Ascending aorta (tissue), 2 donors: ENCODE measurements at places on chromosomes 11 and 22. TPM values are rescaled to one million over a fixed set of nuclear protein-coding genes. Genes with fewer than 3 reads are reported as not detected.
A peak's percentile ranks its signal among the peaks of the same experiment; 100 is the strongest.

TIGD3 gene
- not detected for total RNA-seq

TRIM49 gene
- not detected for total RNA-seq

FAM180B gene
- not detected for total RNA-seq

C11orf16 gene
- total RNA-seq: not detected

GRCh38 chr11:113272281-113272680, 42.1 kb upstream of the TTC12 start:
- no peaks in the 10 kb centered on the region for H3K36me3 ChIP-seq
- H3K27ac ChIP-seq: no peak overlapping the region
- H3K4me1 ChIP-seq: no peaks in the 10 kb centered on the region
- H3K27me3 ChIP-seq: no peaks in the 10 kb centered on the region
- no peak for DNase-seq
- no peak overlapping the region for H3K4me3 ChIP-seq

- H3K36me3 ChIP-seq: no peaks in the 10 kb centered on the region
- H3K27me3 ChIP-seq: no peaks in the 10 kb centered on the region
- H3K4me3 ChIP-seq: peak overlapping the region; percentile 59
- H3K27ac ChIP-seq: peak overlapping the region; percentile 23
- peaks cover 19% of the 10 kb centered on the region for H3K4me1 ChIP-seq
- DNase-seq: no peak
These were observed 512 bp downstream of the SH3BP1 start for GRCh38 chr22:37639771-37640590.

- DNase-seq: no peak
- no peak overlapping the region for H3K27ac ChIP-seq
- H3K36me3 ChIP-seq: no peaks in the 10 kb centered on the region
- no peaks in the 10 kb centered on the region for H3K4me1 ChIP-seq
These were observed 1341.5 kb downstream of the BRD1 start for GRCh38 chr22:48486134-48486532.

GRCh38 chr11:100970283-100971164, 159.1 kb downstream of the PGR start:
- H3K27ac ChIP-seq: no peak overlapping the region
- H3K4me3 ChIP-seq: no peak overlapping the region
- H3K27me3 ChIP-seq: no peaks in the 10 kb centered on the region
- no peaks in the 10 kb centered on the region for H3K36me3 ChIP-seq
- no peak for DNase-seq
